Mucosa of descending colon (tissue), 3 donors: ENCODE measurements at places on chromosomes 13 and 19.

- DNase-seq, result no peak
These were observed at the start of gene IGFLR1 for GRCh38 chr19:35742121-35742724. IGFLR1 (minus strand) TSS chr19:35742452; CDS start chr19:35741180, 1,272 bp downstream.

GRCh38 chr13:44710576-44710975 lies 134.4 kb upstream of the TSC22D1 start:
- DNase-seq, result no peak

DNA sequence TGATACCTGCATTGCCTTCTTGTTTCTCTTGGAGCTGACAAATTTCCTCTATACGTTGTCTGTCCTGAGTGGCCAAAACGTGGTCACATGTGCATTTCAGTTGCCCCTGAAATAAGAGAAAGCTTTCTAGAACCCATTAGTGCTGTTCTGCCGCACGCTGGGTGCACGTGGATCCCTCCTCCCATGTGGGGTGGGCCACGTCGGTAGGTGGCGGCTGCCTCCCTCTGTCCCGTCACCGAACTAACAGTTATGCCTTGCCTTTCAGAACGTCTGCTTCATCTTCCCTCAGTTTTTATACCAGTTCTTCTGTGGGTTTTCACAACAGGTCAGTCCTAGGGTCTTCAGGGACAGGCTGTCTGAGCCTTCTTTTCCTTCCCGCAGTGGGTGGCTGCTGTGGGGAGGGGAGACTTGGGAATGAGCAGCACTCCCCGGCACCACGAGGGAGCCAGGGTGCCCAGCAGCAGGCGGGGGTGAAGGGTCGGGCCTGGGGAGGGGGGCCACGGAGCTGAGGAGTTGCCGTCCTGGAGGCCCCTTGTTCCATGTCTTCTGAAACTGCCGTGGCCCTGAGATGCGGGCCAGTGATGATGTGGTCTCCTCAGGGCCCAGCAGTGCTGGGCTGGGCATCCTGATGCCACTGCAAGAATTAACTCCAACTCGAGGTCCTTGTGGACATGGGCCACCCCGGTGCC lies 109.7 kb upstream of the MCF2L start:
- no peak for DNase-seq

DNA sequence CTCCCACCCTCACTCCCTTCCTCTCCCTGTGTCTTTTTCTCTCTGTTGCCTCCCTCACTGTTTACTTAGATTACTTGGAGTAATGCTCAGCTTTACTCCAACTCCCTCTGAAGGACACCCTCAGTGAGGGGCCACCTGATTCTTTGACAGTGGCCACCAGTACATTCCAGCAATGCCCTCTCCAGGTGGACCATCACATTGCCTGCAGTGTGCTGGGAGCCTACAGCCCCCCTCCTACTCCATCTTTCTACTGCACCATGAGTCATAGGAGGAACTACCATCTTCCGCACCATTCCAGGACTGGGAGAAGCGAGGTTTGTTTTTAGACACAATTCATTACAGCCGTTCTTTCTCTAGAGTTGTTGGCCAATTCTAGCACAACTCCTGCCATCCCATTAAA lies 96.6 kb upstream of the POSTN start:
- no peak for DNase-seq

DNA sequence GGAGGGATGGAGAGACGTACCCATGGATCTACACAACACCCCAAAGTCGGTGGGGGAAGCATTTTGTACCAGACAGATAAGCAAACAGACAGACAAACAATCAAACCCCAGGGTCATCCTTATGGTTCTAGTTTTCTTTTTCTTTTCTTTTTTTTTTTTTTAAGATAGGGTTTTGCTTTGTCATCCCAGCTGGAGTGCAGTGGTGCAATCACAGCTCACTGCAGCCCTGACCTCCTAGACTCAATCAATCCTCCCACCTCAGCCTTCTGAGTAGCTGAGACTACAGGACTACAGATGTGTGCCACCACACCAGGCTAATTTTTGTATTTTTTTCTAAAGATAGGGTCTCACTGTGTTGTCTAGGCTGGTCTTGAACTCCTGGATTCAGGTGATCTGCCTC lies 17.9 kb upstream of the FBL start:
- DNase-seq, result no peak

DNA sequence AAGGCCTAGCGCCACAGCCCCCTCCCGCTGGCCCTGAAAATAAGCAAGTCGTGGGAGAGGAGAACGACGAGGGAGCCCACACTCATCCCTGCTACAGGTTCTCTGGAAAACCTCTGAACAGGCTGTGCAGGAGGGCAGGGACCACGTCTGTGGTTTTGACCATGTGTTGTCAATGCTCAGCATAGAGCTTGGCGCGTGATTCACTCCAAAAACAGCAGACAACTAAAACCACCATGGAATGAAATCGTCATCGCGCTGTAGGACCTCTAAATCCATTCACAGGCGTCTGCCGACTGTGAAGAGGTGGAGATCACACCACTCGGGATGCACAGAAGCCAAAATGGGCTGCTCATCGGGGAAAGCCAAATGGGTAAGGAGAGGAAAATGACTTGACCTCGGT lies 121.3 kb downstream of the COL4A1 start:
- DNase-seq, result no peak

DNA sequence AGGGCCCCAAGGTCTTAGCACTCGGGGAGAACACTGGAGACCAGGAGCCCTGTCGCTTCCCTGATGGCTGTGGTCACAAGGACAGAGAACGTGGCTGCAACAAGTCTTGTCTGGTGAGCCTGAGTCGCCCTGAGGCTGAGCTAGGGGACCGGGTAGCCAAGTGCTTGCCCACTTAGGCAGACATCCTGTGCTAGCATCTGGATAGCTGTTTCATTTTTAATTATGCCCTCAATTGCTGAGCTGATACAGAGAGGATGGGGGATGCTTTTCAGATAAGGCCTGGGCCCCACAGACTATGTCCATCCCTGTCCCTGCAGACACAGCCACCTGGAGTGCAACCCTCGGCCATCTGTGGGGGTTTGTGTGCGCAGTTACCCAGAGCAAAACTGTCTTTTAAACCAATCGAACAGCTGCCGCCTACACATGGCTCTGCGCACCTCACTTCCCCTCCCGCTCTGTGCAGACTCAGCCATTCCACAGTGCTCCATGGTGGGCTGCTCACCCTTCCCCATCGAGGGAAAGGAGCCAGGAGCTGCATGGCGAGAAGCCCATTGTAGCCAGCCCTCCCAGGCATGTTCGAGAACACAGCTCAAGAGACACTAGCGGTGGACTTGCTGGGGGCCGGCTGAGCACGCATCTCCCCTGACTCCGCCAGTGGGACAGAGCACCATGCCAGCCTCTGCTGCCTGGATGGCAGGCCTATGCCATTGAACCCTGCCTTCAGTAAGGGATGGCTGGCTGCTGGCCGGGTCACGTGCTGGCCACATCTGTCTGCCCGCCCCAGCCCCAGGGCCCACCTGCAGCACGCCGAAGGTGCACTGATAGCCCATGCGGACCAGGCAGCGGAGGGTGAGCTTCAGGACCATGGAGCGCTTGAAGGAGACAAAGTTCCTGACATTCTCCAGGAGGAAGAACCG lies 19.4 kb upstream of the EIF3G start:
- no peak for DNase-seq

- DNase-seq, result no peak
These were observed 11.9 kb upstream of the SCN1B start for GRCh38 chr19:35018379-35018778.

- no peak for DNase-seq
These were observed 107.2 kb downstream of the CACNA1A start for GRCh38 chr19:13398780-13399726.

DNA sequence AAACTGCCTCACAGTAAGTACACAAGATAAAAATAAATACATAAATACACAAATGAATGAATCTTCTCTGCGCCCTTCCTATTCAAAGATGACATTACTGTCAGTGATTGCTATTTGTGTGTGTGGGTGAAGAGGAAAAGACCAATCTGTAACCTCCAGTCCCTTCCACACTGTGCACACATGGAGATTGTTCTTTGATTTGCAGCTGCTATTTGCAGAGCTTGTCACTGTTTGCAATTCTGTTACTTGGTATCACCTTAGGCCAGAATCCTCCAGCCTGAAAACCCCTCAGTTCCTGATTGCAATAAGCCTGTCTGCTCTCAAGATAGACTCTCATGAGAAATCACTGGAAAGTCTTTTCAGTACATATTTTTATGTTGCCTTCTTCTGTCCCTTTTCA lies 1314.9 kb downstream of the PCDH9 start:
- no peak for DNase-seq

- DNase-seq, result no peak
These were observed 20.5 kb upstream of the CACNG8 start for GRCh38 chr19:53942001-53942786.
